ENCODE measurements at places on chromosomes 5 and 9.

DNA sequence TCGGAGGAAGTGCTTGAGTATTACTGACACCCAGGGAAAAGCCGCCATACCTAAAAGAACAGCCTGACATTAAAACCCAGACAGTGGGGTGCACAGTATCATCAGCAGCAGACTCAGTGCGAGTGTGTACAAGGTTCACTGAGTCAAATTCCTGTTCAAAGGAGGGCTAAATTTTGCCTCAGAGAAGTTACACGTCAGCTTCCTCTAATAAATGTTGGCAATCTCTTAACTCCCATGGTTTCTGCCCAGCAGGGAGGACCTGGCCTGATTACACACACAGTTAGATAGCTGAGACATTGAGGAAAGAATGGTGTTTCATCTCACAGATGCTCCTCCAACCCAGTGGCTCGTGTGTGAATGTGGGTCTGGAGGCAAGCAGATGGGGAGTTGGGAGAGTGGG, 38.2 kb downstream of the NIPSNAP3B start:
- DNase-seq, result no peak

DNA sequence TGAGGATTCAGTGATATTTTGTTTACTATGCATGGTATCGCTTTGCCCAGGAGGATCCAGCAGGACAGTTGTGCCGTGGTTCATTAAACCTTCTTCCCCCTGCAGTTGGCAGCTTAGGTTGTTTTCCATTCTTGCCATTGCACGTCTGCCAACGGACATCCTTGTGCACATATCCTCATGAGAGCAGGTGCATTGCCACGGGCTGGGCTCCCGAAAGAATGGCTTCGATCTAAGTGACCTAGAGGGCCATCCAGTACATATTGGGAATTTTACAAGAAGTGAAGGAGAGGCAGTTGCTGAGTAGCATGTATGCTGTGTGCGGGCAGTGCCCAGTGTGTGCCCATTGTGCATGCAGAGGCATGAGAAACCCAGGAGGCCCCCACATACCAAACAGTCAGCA, 22.1 kb downstream of the HRH2 start:
- DNase-seq, result no peak

- DNase-seq, result no peak
Observed at GRCh38 chr5:82563745-82564144, 285.6 kb upstream of the RPS23 start.

DNA sequence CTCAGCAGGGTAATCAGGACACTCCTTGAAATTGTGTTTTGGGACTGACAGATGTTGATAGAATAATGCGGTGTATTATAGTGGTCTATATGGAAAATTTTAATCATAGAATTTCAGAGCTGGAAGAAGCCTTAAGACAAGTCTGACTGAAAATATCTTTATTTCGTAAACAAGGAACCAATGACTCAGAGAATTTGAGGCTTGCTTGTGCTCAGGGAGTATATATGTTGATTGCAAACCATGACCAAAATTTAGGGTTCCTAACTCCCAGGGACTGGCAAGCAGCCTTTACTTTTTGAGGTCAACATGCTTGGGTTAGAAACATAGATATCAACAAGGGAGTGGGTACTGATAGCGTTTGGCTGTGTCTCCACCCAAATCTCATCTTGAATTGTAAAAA, 287.2 kb downstream of the CD180 start:
- DNase-seq, result no peak

DNA sequence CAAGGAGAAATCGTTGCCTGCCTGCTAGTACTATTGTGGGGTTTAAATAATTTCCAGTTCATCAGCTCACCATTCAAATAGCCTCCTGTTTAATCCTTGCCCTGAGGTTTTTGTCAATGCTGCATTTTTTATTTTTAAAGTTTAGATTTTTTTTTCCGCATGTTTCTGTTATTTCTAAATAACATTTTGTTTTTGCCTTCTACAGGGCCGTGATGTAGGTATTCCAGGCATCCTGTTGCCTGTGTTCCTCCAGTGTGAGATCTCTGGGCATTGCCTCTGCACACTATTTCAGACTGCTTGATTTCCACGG, 124.3 kb downstream of the HSD17B3 start:
- no peak for DNase-seq

DNA sequence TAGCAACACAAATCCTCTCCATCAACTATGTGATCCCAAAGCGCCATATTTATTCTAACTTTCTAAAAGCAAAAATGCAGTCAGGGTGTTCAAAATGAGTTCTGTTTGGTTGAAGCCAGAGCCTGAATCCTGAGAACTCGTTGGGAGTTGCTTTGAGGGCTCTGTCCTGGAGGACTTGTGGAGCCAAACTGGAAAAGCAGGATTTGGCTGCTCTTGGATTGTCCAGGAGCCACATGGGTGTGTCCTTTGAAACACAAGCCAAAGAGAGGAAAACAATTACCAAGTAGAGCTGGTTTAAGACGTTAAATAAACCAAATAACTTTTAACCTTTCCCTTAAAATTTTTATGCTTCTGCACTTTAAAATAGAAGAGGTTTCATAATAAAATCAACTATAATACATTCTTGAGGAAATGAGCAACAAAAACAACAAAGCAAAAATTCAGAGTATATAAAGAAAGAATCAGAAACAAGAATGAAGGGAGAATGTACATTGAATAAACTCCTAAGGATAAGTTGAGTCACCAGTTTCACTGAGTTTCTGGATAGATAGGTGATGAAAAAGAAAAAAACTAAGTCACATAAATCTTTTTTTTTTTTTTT, 13.5 kb downstream of the C5orf46 start:
- no peak for DNase-seq

- no peak for DNase-seq
Observed at GRCh38 chr5:96726802-96727201, 64.6 kb downstream of the CAST start.

- no peak for DNase-seq
Observed at GRCh38 chr9:17065062-17065461, 69.8 kb upstream of the CNTLN start.

- DNase-seq, result no peak
Observed at GRCh38 chr9:121937240-121937639, 155.9 kb downstream of the TTLL11 start.

- DNase-seq, result no peak
Observed at GRCh38 chr5:147708708-147709107, 73.8 kb downstream of the JAKMIP2 start.

DNA sequence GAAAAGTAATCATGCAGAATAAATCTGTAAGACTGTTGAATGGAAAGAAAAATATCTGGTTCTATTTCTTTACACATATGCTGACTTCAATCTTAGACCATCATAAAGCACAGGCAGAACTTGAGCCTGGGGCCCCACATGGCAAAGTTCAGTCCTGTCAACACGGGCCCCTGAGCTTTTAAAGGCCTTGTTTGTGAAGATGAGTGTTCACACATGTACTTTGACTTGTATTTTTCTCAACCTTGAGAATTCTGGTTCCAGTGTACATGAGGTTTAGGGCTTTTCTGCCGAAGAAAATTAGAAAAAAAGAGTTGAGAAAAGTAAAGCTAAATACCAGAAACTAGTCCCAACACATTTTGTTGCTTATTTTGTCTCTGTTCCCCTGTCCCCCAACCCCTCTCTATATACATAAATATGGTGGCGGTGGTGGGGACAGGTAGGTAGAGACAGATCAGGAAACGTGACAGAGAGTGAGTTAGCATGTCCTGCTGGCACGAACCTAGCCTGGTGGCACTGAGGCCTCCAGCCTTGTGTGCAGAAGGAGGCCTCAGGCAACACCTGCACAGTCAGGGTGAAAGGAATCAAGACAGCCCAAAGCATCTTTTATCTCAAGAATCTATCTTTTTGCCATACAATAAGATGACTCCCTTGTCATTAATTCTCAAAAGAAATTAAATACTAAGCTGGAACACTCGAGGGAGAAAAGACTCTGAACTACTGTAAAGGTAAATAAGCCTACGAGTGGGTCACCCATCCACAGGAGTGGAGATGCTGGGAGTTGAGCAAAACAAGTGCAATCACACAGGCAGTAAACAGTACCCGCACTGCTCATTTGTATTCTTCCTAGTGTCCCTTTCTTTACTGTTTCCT, 22.9 kb downstream of the LIFR start:
- DNase-seq, result no peak

DNA sequence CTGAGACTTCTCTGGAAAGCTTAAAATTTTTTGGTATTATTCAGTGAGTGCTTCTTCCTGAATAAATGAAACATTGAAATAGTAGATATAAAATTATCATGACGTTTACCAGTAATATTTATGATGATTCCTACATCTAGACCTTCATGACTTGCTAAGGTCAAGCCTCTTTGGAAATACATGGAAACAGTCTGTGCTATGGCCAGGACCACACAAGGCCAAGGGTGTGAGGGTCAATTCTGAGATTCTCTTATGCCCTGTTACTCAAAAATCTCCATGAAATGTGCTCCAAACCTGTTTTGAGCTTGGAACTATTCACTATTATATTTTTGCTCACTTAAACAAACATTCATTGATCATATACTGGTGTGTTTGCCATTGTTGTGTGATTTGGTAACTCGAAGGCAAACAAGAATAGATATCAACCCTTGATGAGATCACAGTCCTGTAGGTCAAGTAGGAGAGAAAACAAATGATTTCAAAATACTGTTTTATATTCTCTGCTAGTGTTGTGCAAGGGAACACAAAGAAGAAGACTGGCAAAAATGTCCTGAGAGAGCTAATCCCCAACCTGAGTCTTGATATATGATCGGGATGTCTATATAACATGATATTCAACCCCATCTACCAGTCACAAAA, 1254.9 kb upstream of the DMAC1 start:
- DNase-seq, result no peak

All from activated T-helper 9 cell treated with anti-CD3 and anti-CD28 coated beads, Interleukin-2, amount 50 U/mL, for 16 hours (primary cell).